Thyroid gland (tissue), 4 donors: ENCODE measurements at places on chromosomes 6 and 20. TPM values are rescaled to one million over a fixed set of nuclear protein-coding genes. Genes with fewer than 3 reads are reported as not detected.

Gene PABPC1L
- 53.8 TPM for total RNA-seq

Gene CHMP4B
- 80.5 TPM for total RNA-seq

GRCh38 chr6:136740050-136740974 lies 52.0 kb downstream of the MAP3K5 start:
- H3K27ac ChIP-seq: no peak overlapping the region
- H3K27me3 ChIP-seq: no peaks in the 10 kb centered on the region
- H3K4me1 ChIP-seq: peaks cover 26% of the 10 kb centered on the region

DNA sequence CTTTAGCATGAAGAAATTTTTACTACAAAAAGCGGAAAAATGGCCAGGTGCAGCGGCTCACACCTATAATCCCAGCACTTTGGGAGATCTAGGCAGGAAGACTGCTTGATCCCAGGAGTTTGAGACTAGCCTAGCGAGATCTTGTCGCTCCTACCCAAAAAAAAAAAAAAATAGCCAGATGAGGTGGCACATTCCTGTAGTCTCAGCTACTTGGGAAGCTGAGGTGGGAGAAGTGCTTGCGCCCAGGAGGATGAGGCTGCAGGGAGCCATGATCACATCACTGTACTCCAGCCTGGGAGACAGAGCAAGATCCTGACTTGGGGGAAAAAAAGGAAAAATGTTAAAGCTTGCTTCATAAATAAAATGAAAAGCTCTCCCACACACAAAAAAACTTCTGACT lies 14.5 kb downstream of the NUDT3 start:
- H3K27ac ChIP-seq: no peak overlapping the region
- H3K4me1 ChIP-seq: peaks cover 7% of the 10 kb centered on the region
- no peaks in the 10 kb centered on the region for H3K27me3 ChIP-seq
- DNase-seq: no peak
- no peak overlapping the region for H3K4me3 ChIP-seq

GRCh38 chr6:20900389-20901160 lies 366.3 kb downstream of the CDKAL1 start:
- no peak overlapping the region for H3K27ac ChIP-seq
- no peaks in the 10 kb centered on the region for H3K27me3 ChIP-seq
- DNase-seq: no peak
- H3K36me3 ChIP-seq: no peaks in the 10 kb centered on the region
- no peaks in the 10 kb centered on the region for H3K4me1 ChIP-seq
